ENCODE measurements at places on chromosomes 4 and X.

DNA sequence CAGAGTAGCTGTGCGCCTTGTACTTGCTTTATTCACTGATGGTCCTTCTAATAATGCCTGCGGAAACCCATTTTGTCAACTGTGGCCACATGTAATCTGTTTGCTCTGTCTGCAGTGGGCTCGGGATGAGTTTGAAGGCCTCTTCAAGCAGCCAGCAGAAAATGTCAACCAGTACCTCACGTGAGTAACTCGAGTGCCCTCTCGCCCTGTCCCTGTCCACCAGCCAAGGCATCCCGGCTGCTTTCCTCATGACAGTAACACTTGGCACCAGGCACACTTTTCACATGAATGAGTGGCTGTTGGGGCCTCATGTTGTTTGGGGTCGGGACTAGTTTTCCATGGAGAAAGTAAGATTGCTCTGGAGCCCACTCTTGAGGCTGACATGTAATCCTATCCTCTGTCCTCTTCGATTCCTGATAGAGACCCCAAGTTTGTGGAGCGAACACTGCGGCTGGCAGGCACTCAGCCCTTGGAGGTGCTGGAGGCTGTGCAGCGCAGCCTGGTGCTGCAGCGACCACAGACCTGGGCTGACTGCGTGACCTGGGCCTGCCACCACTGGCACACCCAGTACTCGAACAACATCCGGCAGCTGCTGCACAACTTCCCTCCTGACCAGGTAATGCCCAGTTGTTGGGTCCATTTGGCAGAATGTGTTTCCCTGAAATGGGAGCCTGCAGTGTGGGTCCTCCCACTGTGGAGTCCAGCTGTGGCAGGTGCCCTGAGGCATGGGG, 8.8 kb upstream of the CDK16 start:
- DNase-seq: no peak

- DNase-seq: no peak
Measured at GRCh38 chr4:45064741-45065140, 338.4 kb upstream of the GNPDA2 start.

DNA sequence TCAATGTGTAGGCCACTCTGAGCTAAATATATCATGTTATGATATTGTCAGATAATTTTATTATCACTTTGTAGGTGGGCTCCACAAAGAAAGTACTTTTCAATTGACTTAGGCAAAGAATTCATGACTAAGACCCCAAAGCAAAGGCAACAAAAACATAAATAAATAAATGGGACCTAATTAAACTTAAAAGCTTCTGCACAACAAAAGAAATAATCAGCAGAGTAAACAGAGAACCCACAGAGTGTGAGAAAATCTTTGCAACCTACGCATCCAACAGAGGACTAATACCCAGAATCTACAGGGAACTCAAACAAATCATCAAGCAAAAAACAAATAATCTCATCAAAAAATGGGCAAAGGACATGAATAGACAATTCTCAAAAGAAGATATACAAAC, 15.2 kb upstream of the PDLIM5 start:
- DNase-seq: no peak

GRCh38 chr4:7771541-7772507, 167.8 kb downstream of the AFAP1 start:
- peak; percentile 44 for DNase-seq

DNA sequence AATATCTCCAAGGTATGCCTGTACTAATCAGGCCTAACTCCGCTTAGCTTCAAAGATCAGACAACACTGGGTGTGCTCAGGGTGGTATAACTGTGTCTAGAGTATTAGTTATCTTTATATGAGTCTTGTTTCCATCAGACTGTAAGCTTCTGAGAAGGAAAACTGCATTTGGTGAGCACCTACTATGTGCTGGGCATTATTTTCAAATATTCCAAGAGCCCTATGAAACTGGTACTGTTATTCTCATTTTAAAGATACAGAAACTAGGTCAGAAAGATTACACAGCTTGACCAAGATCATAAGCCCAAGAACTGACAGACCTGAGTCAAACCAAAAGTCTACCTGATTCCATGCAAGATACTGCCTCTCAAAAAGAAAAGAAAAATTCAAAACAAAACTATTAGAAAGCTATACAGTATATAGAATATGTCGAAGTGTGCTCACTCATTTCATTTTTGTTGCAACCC, 44.4 kb downstream of the LRBA start:
- DNase-seq: no peak

DNA sequence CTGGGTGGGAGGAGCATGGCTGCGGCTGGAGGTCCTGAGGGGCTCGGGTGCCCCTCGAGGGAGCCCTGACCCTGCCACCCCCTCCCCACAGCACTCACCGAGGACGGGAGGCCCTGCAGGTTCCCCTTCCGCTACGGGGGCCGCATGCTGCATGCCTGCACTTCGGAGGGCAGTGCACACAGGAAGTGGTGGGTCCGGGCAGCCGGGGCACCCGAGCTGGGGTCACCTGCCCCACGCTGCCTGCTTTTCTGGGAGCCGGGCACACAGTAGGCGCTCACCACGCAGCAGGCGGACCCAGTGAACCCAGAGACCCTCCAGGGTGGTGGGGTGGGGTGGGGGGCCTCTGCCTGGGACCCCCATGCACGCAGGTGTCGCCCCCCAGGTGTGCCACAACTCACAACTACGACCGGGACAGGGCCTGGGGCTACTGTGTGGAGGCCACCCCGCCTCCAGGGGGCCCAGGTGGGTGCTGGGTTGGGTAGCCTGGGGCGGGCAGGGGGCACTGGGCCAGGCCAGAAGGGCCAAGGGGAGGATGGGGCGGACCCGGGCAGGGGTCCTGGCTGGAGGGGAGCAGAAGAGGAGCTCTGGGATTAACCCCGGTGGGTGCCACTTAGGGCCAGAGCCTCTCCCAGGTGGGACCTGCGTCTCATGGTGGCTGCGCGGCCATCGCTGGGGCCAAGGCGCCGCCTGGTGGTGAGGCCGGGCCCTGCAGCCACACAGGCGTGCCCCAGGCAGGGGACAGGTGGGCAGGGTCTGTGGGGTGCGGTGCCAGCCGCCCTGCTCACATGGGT, 1.4 kb downstream of the HGFAC start:
- DNase-seq: peak; percentile 19

DNA sequence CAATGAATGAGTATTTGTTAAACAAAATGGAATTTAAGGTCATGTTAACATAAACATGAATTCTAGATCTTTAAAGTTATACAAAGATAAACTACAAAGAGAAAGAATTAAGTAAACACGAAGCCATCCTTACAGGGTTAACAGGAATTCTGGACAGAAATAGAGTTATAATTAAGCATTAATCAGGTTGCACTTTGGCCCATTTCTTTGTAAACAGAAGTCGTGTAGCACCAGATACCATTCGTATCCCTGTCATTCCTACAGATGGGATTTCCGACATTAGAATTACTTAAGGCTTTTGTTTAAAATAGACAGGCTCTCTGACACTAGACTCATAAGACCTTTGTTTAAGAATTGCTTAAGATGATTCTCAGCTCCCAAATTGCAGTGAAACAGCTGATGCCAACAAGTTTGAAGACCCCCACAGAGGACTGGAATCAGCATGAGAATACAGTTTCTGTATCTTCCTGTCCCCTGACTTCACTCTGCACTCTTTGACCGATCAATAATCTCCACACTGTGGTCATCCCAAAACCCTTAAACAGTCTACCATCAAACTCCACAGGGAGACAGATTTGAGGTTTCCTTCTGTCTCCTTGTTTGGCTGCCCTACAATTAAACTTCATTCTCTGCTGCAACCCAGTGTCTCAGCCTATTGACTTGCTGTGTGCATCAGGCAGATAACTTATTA, 22.3 kb upstream of the TMEM150C start:
- DNase-seq: no peak

GRCh38 chrX:17987783-17988182, 126.7 kb upstream of the RAI2 start:
- no peak for DNase-seq

- peak; percentile 49 for DNase-seq
Measured at GRCh38 chrX:10833299-10834169, 213.1 kb upstream of the MID1 start.

DNA sequence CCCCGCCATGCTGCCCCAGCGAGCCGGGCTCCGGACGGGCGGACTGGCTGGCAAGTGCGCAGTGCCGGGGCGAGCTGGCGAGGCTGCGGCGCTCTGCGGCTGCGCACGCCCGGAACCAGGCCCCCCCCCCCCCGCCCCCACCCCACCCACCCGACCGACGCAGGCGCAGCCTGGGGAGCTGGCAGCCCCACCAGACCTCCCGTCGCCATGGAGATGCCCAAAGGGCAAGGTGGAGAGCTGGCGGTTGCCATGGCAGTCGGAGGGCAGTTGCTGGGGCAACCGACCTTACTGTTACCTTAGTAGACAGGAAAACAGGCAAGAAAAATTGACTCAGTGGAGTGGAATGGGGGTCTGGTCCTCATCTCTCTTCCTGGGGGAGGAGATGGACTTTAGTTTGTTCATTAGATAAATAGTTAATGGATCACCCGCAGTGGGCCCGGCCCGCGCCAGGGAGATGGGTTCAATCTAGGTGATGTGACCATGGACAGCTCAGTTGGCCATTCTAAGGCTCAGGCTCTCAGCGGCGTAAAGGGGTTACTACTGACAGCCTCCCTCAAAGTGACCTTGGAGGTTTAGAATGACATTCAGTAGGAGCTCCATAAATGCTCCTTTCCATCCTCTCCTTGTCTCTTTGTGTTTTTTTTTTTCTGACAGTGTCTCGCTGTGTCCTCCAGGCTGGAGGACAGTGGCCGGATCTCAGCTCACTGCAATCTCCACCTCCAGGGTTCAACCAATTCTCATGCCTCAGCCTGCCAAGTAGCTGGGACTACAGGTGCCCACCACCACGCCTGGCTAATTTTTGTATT, at the start of gene PCSK1N:
Gene PCSK1N, minus strand, starts transcription at position 87 of the 806 bp plus-strand sequence. Its CDS starts 78 bp downstream, at position 9.
- DNase-seq: no peak

GRCh38 chr4:111633663-111634266, 511.5 kb upstream of the FAM241A start:
- DNase-seq: peak; percentile 13

DNA sequence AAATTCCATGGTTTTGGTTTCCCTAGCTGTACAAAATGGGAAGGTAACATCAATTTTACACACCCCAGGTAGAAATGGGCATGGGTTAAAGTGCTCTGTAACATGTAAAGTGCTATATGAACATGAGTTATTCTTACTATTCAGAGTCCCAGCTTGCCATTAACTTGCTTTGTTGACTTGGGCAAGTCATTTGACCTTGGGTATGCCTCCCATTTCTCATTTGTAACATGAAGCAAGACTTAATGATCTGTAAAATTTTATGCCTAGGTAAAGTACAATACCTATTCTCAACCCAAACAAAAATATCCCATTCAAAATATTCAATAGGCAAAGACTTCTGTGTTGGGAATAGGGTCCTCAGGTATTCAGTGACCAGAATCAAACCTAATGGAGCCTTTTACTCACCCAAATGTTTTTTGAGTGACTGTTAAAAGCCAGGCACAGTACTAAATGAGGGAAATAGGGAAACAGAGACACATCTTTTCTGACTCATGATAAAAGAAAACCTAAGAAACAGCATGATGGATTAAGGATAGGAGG, 126.6 kb downstream of the SH3RF1 start:
- no peak for DNase-seq

GRCh38 chrX:128020701-128021100, 31.5 kb downstream of the ACTRT1 start:
- no peak for DNase-seq

GRCh38 chr4:40194602-40195161, 2.1 kb upstream of the RHOH start:
- DNase-seq: no peak

DNA sequence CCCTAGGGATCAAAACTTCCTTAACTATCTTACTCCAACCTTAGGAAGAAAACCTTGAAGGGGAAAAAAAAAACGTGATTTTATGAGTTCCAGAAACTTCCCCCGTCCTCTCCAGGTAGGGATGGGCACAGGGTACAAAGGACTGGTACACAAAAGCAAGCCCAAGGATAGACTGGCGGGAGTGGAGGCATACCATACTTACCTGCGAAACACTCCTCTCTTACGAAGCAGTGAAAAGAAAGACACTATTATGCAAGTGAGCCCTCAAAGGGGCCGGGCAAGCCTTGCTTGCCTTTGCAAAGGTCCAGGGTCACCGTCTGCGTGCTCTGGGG, 651 bp downstream of the TSPAN6 start:
- no peak for DNase-seq

DNA sequence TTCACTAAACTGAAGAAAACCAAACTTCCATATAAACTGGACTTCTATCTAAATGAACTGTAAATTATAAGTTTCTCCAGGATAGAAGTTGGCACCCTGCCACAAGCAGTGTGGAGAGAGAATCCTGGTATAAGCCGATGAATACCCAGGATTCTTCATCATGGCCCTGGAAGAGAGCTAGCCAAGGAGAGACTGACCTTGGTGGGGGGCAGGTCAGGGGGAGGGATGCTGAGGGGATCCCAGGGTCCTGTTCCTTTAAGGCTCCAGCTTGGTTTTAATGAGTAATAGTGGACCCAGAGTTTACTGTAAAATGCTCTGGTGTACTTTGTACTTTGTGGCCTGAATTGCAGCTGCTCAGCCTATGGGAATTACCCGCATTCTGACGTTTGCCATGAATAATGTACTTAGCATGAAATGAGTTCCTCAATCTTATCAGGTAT, 16.9 kb downstream of the RASSF6 start:
- DNase-seq: no peak

DNA sequence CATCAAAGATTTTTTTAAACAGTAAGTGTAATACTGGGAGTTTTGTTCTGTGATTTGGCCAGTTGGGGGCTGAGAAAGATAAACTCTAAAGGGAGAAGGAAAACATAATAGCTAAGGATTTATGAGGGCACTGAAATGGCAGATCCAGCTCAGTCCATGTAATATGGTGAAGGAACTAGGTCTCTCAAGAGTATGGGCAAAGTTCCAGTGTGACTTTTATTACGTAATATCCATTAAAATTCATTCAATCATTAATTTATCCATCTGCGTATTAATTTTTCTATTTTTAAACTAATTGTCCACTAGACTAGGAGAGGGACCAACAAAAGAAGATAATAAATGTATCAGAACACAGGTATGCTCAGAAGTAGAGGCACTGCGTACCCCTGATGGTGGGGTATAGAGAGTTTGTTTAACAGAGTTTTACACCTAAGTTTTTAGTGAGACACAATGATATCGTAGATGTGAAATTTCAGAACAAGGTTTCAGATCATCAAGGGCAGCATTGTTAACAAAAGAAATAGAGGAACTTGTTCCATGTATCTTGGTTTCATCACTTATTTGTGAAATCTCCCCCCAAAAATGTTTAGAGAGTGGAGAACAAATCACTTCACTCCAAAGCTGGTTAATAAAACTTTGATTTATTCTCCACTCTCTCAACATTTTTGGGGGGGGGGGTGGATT, 351.1 kb downstream of the GRXCR1 start:
- peak; percentile 1 for DNase-seq

DNA sequence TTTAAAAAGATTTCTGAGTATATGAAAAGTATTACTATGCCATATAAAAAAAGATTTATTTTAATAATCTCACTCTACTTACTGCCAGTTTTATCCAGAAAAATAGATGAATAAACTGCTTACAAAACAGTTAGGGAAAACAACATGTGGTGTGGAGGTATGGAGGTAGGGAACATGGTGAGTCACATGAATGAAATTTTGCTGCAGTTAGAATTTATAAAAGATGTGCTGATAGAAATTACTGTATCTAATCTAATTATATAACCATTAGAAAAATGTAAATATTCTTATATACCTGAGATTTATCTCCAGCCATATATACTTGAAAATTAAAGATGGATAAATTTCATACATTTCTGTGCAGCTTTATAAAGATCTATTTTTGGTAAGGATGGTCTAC, 184.0 kb upstream of the ANK2 start:
- DNase-seq: no peak
